A172 (cell line): ENCODE measurements at places on chromosomes 2 and 18. TPM values are rescaled to one million over a fixed set of nuclear protein-coding genes. Genes with fewer than 3 reads are reported as not detected.
A peak's percentile ranks its signal among the peaks of the same experiment; 100 is the strongest.

Gene TMEM163
- total RNA-seq = 0.43 and 0.91 TPM in 2 replicates

Gene NEB
- not detected in 2 replicates for total RNA-seq

- DNase-seq = no peak
These were observed 129.4 kb downstream of the TFCP2L1 start for GRCh38 chr2:121155502-121156056.

DNA sequence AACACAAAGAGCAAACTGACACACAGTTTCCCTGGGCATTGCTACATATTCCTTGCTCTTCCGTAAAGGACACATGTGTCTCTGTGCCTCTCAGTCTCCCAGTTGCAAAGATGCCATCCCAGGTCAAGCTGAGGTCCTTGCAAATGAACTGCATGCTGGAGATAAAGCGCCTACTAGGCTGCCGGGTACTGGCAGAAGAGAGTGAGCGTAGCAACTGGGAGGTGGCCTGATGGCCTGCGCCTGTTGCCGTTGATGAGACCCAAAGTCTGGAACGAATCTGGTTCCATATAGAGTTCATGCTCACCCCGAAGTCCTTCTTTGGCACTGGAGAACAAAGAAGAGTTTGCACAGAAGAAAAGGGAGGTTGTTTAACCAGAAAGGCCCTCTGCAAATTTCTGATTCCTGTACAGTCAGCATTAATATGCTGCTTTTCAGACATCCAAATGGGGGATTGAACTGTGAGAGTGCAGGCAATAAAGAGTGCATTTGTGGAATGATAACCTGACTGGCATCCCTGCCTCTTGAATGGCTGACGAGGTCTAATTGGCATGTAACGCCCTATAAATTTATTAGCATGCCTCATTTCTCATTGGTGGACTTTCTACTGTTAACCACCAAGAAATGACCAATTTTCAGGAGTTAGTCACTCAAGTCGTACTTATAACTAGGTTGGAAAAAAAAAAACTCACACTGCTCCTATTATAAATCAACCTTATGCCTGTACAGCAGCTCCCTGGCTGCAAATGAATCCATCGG, 78.7 kb downstream of the GBX2 start:
- DNase-seq = peak; percentile 38

- no peak for DNase-seq
These were observed 172.6 kb upstream of the PID1 start for GRCh38 chr2:229443546-229444268.

GRCh38 chr18:55317864-55318263, 270.1 kb downstream of the TCF4 start:
- DNase-seq = peak; percentile 8

DNA sequence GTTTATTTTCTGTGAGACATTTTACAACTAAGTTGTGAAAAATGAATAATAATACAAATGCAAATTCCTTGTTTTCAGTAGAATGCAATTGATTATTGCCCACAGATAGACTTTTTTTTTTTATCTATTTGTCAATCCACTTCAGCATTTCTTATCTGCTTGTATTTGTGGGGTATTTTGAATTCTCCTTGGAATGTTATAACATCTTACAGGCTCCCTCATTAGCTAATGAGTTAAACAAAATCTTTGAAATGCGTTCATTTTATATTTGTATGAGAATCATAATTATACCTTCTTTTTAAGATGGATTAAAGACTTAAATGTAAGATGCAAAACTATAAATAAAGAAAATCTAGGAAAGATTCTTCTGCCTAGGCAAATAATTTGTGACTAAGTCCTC, 114.2 kb downstream of the CALCRL start:
- no peak for DNase-seq

GRCh38 chr2:164717000-164717803, 95.9 kb upstream of the GRB14 start:
- peak; percentile 18 for DNase-seq

- DNase-seq = no peak
These were observed 66.2 kb upstream of the CTDP1 start for GRCh38 chr18:79613186-79613931.

DNA sequence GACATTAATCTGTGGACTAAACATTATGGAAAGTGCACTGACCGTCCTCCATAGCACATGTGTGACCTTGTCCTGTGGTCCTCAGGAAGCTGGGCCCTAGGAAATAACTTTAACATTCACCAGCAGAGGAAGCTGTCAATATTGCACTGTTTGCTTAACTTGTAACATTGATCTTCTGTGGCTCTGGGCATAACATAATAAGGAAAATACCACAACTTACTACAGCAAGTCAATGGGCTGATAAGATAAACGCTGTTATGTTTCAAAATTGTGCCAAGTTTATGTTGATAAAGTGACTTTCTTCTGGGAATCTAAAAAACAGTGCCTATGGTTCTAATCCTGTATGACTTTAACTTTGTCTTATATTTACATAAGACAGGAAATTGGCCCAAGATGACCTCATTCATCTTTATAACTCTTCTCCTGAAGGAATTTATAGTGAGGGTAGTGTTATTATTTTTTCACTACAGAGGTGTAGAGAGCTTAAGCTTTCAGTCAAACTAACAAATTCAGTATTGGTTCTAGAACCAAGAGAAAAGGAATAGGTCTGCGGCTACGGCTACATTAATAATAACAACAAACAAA, 113.7 kb upstream of the MAP4K3 start:
- peak; percentile 22 for DNase-seq

Gene NT5DC4
- 0.26 TPM in 1 of 2 replicates, not detected in the other for total RNA-seq

DNA sequence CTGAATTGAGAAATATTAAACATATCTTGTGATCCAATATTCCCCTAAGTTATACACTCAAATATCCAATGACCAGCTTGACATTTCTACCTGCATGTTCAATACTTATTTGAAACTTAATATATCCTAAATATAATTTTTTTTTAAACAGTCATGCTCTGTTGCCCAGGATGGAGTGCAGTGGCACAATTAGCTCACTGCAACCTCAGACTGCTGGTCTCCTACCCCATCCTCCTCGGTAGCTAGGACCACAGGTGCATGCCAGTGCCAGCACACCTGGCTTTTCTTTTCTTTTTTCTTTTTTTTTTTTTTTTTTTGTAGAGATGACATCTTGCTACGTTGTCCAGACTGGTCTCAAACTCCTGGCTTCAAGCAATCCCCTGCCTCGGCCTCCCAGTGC, 4.2 kb downstream of the KYNU start:
- DNase-seq = no peak

Gene MYCN
- not detected in 2 replicates for total RNA-seq

DNA sequence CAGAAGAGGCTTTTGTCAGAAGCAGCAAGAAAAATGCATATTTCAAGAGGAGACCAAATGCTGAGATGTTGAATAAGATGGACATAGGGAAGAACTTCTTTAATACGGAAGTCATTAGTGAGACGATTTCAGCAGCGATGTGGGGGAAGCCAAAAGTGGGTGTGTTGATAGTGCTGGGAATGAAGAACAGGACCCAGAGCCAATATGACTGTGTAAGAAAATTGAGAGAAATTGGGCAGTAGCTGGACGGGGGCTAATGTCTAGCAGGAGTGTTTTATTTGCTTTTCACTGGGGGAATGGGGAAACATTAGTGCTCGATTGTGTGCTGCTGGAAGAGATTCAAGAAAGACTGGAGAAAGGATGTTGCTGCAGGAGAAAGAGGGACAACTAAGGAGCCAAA, 788.7 kb upstream of the KLHL29 start:
- no peak for DNase-seq

GRCh38 chr2:52622266-52622665, 1145.3 kb upstream of the CHAC2 start:
- no peak for DNase-seq
